ENCODE measurements at places on chromosomes 12 and 14. TPM values are rescaled to one million over a fixed set of nuclear protein-coding genes. Genes with fewer than 3 reads are reported as not detected.
A peak's percentile ranks its signal among the peaks of the same experiment; 100 is the strongest.

- no peak overlapping the region for H3K4me3 ChIP-seq
- no peak overlapping the region for H3K27ac ChIP-seq
- H3K27me3 ChIP-seq: no peaks in the 10 kb centered on the region
- no peak for DNase-seq
Measured at GRCh38 chr14:74636424-74637177, 24.6 kb upstream of the LTBP2 start.

GRCh38 chr12:68530965-68531364 is 79.7 kb upstream of the RAP1B start:
- H3K27me3 ChIP-seq: no peaks in the 10 kb centered on the region
- no peak overlapping the region for H3K4me3 ChIP-seq
- no peak overlapping the region for H3K27ac ChIP-seq
- DNase-seq: no peak
- peaks cover 5% of the 10 kb centered on the region for H3K4me1 ChIP-seq

GRCh38 chr12:21656905-21657325 is 727 bp downstream of the LDHB start:
- H3K27me3 ChIP-seq: no peaks in the 10 kb centered on the region
- H3K27ac ChIP-seq: peak overlapping the region; percentile 78
- peak overlapping the region; percentile 91 for H3K4me3 ChIP-seq
- DNase-seq: no peak
- H3K36me3 ChIP-seq: peaks cover 24% of the 10 kb centered on the region
- H3K4me1 ChIP-seq: peaks cover 45% of the 10 kb centered on the region

Gene POTEM
- not detected for total RNA-seq

Gene TAS2R50
- 0.47 TPM for total RNA-seq
